Neural crest cell (in vitro differentiated cells): ENCODE measurements at places on chromosomes 2 and 18.

DNA sequence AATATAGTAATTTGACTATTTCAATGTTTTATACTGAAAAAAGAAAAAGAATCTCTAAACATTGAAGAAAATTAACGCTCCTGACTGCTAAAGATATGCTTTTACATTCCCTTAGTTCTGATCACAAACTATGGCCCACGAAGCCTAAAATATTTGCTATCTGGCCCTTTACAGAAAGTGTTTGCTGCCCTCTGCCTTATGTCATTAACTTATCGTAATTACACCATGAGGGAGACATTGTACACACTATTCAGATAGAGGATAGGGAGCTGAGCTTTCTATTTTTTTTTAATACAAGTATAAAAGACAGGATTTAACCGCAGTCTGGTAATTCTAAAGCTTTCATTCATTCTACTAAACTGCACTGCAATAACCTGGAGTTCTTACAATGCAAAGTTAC lies 393.1 kb upstream of the DCC start:
- DNase-seq, result no peak

DNA sequence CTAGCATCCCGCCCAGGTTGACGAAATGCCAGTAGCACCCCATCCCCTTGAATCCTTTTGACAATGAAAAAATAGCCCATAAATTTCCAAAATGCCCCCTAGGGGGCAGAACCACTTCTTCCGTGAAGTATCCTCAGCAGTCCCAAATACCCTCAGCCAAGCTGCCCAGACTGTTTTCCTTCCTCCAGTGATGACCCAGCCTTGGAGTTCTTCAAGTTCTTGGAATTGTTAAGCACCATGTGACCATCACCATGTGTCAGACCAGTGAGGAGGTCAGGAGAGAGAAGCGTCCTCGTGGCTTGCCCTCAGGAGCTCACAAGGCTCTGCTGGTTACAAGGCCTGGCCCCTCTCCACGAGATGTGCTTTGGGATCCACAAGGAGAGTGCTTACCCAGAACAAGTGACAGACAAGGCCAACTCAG lies 1.4 kb upstream of the SLC23A3 start:
- DNase-seq, result peak; percentile 35

DNA sequence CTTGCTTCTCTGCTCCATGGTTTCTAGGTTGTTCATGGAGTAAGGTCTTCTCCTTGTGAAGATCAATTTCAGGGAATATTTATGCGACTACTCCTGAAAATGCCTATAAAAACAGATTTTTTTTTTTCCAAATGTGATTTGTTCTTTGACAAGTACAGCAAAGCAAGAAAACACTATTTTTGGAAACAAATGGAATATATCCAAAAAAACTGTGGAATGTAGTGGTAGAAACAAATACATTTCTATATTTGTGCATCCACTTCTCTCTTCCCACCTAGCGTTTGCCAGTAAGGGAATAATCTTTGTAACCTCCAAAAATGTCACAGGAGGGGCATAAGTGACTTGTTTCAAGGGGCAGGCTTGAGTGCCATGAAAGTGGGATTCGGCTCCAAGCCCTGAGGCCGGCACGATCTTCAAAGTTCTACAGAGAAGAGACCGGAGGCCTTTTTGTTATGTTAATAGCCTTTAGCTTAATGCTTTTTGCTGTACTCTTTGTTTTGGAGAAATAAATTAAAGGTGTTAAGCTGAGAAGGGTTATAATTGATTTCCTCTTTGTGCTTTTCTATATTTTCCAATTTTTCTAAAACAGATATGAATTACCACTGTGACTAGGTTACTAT lies 200.6 kb downstream of the NRP2 start:
- DNase-seq, result no peak

DNA sequence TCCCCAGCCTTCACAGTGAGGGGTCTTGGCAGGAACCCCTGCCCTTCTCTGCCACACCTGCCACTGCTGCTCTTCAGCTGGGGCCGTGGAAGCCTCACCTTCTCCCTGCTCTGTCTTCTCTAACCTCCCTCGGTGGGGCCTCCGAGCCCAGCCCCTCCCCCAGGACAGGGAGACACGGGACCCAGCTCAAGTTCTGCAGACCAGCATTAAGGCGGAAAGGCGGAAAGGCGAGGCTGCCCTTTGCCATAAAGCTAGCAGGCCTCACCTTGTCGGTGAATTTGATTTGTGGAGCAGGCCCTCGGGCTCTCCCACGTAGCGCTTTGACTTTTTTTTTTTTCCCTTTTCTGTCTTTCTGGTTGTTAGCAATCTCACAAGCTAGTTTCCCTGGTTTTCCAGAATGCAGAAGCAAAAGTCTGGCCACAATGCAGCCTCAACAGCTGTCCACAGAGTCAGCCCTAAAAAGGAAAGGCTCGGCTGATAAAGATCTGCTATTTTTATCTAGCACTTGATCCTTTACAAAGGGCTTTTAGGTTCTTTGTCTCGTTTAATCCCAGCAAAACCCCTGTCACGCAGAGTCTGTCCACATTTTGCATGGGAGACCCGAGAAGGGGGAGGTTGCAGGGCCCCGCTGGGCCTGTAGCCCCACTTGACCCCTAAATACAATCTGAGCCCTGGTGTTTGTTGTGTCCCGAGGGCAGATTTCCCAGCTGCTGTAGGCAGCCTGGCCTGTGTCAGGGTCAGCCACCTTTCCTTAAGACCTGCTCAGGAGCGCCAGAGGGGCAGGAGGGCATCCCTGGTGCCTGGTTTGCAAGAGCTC lies 6.0 kb downstream of the ITM2C start:
- DNase-seq, result no peak
